ENCODE measurements at places on chromosomes 16 and 17.

GRCh38 chr16:471353-472198 is 46.1 kb downstream of the RAB11FIP3 start:
- no peak for DNase-seq

- no peak for DNase-seq
Observed at GRCh38 chr17:73288534-73289302, 23.1 kb downstream of the CDC42EP4 start.

GRCh38 chr16:11470676-11471415 is 115.9 kb downstream of the LITAF start:
- DNase-seq, result peak; percentile 15

DNA sequence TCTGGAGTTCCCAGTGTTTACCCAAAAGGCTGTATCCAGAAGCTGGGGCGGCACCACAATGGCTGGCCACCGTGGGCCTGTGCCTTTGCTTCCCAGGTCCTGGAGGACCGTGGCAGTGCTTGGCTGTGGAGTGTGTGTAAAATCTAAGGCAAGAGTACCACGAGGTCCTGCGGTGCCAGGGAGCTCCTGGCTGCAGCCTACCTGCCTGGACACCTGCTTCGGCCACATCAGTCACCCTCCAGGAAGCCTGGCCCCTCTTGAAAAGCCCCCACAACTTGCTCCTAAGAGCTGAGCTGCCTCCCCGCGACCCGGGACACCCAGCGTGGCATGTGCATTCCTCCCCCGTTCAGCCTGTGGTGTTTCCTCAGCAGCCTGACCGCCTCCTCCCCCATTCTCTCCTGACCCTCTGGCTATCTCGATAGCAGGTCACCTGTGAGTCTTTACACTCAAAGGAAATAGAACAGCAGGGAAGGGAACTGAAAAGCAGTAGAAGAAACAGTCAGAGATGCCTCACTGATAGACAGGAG is 7.9 kb downstream of the TIMM22 start:
- DNase-seq, result no peak

DNA sequence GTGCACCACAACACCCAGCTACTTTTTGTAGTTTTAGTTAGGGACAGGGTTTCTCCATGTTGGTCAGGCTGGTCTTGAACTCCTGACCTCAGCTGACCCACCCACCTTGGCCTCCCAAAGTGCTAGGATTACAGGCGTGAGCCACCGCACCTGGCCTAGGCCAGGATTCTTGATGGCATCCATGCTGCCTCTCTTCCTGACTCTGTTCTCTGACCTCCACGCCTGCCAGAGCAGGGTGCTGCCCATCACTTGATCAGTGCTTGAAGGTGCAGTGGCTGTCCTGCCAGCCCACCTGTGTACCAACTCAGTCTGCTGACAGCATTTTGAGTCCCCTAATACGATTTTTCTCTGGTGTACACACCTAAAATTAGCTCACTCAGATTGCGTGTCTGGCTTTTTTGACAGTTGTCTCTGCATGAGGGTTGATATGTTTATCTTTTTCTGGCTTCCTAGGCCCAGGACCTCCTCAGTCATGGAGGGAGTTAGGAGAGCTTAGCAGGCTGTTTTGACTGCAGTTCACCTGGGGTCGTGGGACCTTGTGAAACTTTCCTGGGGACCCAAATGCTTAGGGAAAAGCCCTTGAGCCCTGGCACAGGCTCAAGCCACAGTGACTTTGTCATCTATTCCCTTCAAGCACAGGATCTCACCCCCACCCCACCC is 5.9 kb downstream of the HAS3 start:
- DNase-seq, result no peak

GRCh38 chr16:4318451-4318910 is 2.6 kb downstream of the GLIS2 start:
- DNase-seq, result no peak

- no peak for DNase-seq
Observed at GRCh38 chr17:17887752-17888304, 51.0 kb upstream of the SREBF1 start.

DNA sequence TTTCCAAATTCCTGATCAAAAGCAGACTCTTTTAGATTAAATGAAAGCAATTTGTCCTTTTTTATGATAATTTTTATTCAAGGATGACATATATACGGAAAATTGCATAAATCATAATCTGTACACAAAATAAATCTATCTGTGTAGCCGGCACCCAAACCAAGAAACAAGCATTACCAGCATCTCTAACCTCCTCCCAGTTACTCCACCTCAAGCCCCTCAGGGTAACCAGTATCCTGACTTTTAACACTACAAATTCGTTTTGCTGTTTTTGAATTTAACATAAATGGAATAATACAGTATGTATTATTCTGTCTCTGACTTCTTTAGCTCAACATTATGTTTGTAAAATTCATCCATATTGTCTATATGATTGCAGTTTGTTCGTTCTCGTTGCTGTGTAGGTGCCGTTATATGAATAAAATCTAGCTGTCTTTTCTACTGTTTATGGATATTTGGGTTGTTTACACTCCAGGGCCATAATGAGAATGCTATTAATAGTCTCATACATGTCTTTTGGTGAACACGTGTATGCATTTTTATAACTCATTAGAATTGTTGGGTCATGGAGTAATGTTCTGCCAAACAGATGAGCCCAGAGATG is 1.0 kb downstream of the TEKT1 start:
- no peak for DNase-seq

DNA sequence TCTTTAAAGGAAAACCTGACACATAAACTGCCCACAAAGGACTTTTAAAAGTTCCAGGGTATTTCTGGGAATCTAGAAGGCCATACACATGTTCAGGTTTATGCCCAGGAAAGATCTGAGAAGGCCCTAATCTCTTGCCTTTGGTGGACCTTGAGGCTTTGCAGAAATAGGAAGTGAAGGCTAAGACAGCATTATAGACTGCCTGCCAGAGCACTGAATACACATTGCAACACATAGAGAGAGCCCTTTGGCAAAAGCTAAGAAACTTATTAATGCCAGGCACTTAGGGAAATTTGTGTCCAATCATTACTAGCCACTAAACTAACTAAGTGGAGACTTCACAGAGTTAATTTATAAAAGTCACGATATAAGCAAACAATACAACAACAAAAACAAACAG is 70.4 kb downstream of the MMD start:
- peak; percentile 53 for DNase-seq

DNA sequence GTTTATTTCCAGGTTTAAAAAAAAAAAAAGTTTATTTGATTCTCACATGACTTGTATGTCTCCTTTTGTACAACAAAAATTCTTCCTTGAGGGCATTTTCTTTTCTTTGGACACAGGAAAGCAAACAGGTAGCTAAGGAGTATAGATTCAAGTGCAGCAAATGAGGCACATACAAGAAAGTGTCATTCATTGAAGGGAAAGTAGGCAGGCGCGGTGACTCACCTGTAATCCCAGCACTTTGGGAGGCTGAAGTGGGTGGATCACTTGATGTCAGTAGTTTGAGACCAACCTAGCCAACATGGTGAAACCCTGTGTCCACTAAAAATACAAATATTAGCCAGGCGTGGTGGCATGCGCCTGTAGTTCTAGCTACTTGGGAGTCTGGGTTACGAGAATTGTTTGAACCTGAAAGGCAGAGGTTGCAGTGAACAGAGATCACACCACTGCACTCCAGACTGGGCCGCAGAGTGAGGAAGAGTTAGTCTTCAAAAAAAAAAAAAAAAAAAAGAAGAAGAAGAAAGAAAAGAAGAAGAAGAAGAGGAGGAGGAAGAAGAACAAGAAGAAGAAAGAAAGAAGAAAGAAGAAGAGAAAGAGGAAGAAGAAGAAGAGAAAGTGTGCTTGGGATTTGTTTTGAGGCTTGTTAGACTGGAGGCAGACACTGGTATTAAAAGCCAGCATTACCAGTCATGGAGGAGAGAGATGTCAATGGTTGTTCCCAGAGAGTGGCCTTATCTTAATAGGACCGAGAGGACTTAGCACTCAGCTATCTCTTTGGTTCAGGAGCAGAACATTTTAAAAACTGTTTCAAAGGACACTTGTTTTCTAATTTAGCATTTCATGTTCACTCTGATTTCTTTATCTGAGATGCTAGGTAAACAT is 19.7 kb downstream of the GINS3 start:
- peak; percentile 47 for DNase-seq

DNA sequence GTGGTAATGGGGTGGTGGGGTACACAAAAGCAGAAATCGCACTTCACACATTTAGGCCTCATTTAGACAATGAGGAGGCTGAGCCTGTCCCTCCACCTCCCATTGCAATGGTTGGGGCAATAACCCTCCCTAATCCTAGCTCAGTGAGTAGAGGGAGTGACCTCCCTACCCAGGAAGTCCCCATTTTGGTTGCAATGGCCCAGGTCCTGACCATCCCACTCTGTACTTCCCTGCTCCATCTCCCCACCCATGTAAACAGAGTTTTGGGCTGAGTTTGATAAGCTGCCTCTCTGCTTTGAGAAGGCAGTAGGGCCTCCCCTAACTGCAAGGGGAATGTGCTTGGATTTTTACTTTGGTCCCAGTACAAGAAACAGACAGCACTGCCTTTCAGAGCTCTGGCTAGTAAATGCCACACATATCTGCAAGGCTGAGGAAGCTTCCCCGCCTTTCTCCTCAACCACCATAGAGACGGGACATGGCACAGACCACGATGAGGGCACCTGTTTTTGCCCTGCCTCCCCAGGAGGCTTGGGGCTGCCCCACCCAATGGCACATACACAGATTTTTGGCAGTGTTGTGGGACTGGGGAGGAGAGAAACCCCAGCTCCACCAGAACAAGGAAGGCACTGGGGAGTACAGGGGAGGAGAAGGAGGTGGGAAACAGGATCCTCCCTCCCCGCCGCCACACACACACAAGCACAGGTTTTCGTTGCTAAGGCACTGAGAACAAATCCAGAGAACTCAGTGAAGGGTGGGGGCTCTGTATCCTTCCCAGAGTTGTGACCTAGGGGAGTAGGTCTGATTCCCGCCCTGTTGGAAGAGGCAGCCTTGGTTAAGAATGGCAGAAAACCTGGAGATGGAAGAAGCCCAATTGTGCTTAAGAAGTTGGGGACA is 7.3 kb downstream of the VAT1 start:
- no peak for DNase-seq

DNA sequence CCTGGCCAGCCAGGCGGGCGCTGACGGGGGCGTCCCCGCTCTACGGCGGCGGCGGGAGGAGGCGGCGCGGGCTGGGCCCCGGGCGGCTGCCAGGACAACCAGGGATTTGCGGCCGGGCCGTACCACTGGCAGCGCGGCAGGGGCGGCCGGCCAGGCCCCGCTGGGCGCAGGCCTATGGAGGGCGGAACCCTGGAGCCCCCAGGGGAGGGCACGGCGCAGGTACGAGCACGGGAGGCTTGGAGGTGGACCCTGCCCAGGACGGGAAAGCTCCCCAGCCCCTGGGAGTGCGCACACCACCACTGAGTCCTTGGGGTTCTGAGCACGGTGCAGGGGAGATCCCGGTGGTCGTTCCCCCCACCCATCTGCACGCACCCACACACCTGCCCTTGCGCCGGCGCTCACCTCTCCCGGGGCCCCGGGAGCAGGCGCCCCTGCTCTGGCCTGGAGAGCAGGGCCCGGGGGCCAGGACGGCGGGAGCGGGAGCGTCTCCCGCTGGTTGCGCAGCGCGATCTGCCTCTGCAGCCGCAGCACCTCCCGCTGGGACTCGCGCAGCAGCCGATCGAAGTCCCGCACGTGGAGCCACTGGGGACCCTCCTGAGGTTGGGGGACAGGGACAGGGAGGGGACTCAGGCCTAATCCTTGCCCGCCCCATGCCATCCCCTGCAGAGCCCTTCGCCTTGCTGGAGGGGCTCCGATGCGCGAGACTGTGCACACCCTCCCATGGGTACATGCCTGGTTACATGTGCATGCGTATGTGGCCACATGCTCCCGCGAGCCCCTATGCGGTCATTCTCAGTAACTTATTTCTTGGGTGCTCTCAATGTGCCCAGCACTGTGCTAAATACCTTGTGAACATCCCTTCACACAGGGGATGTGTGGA is 3.9 kb downstream of the TSPOAP1 start:
- DNase-seq, result no peak

DNA sequence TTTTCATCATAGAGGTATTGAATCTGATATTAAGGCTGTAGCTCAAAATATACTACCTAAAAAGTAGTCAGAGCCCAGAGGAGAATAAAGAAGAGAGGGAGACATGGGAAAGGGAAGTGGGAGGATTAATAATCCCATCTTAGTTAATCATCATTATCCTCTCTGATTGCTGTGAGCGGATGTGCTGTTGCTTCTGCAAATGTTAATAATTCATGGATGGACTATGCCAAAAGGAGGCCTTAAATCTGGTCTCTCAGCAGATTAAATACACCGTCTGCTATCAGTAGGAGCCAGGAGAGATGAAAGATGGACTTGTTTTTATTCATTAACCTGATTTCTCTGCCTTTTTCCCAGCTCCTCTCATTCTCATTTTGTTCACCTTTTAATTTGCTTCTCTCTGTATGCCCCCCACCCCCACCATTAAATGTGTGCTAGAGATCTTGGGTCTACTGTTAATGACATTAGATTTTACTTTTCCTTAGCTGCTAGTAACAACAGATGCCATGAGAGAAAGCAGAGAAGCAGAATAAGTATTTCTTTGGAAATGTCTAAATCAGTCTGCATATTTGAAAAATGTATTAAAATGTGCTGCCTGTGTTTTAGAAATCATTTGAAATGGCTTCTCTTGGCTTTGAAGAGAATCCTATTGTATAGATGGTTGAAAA is 44.2 kb downstream of the NUP93 start:
- no peak for DNase-seq

DNA sequence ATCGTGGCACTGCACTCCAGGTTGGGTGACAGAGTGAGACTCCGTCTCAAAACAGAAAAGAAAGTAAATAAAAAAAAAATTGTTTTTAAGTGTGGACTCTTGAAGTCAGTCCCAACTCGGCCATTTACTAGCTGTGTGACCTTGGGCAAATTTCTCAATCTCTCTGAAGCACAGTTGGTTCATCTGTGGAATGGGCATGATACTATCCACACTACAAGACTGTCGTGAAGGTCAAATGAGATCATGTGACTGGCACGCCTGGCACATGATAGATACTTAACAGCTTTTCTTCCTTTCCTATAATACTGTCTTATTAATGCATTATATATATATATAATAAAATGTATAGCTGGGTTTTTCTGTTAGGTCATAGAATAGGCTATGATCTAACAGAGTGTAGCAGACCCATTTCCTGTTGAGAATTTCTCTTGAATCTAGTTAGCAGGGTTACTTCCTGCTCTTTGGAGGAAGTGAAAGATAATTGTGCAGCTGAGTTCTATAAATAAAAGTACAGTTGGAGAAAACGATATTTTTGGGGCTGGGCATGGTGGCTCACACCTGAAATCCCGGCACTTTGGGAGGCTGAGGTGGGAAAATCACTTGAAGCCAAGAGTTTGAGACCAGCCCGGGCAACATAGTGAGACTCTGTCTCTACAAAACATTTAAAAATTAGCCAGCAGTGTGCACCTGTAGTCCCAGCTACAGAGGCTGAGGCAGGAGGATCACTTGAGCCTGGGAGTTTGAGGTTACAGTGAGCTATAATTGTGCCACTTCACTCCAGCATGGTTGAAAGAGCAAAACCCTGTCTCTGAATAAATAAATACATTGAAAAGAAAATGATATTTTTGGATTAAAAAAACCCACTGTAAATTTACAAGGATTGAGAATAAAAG is 7.3 kb downstream of the MILR1 start:
- DNase-seq, result peak; percentile 98

Measured in MV-4-11 (cell line).